ENCODE measurements at places on chromosomes 2 and 18.

- peak; percentile 23 for DNase-seq
Measured at GRCh38 chr2:204261846-204262245, 283.4 kb upstream of the PARD3B start.

DNA sequence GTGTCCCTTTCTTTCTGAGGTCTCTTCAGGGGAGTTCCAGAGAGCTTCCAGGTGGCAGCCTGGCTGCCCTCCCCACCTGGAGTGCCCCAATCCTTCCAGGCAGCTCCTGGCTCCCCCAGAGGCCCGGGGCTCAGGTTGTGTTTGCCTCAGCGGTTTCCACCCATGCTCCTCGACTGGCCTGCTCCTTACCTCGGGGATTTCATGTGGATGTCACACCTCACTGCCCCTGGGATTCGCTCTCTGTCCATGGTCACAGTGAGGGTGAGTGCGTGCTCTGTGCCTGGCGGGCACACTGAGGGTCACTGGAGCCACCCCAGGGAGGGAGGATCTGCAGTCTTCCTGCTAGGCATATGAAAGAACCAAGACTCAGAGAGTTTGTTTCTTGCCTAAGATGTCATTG, 2.1 kb upstream of the TOGARAM2 start:
- no peak for DNase-seq

DNA sequence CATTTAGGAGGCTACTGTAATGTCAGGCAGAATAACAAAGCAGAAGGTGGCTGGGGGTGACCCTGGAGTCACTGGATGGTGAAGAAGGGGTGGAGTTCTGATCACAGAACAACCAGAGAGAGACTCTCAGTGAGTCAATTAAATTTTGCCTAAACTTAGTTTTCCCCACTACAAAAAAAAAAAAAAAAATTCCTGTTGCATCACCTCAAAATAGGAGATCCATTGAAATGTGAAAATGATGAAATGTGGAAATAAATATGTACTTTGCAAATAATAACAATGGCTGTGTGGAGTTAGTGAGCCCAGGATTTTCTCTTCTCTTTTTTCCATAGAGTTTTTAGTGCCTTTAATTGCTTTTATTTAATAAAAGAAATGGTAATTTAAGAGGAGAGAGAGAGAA, 165.5 kb downstream of the GFPT1 start:
- DNase-seq = no peak

GRCh38 chr2:39898934-39899333, 119.9 kb upstream of the THUMPD2 start:
- DNase-seq = no peak

- no peak for DNase-seq
Measured at GRCh38 chr2:152441961-152442360, 107.0 kb downstream of the FMNL2 start.

- no peak for DNase-seq
Measured at GRCh38 chr2:187349326-187349944, 98.6 kb downstream of the CALCRL start.

DNA sequence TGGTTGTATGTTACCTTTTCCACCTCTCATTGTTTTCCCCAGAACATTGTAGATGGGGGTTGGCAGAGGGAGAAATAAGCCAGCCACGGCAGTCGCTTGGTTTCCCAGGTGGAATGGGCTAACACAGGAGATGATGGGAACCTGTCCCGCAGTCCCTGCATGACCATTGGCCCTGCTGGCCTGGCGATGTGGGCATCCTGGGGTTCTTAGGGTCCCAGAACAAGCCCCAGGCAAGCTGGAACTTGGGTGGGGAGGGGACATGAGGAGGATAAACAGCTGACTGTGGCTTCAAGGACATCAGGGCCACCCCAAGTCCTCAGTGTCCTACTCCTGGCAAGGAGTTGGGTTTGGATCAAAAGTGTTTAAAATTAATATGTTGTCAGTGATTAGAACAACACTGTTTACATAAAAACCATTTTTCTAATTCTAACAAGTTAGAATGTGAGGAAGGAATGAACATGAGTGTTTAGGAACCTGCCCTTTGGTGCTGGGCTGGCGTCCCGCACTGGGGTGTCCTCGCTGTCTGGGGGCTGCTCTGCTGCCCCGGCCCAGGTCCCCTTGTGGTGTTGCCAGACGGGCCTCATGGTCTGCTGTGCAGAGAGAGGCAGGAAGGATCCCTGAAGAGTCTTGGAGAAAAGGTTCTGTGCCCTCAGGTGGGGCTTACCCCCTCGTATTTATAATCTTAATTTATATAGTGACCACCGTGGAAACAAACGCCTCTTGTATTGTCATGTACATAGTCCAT, 95.1 kb downstream of the USP40 start:
- DNase-seq = no peak

- no peak for DNase-seq
Measured at GRCh38 chr2:112151271-112151670, 13.1 kb downstream of the FBLN7 start.

GRCh38 chr2:165294912-165295311, 55.7 kb downstream of the SCN2A start:
- no peak for DNase-seq

- no peak for DNase-seq
Measured at GRCh38 chr2:72143441-72144273, 4.0 kb downstream of the CYP26B1 start.

DNA sequence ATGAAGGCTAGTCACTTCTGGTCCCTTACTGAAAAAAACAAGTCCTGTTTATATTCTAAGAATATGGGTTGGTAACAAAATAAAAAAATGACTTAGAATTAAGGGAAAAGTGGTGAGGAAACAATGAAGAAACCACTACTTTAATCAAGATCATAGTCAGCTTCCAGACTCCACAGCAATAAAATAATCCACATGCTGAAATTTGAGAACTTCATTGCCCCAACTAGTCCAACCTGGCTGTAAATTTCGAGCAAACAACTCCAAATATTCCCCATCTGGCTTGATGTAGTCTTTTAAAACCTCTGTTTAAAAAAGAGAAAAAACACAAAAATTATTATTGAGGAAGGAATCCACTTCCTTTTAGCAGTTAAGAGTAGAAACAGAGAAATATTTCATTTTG, 32.5 kb downstream of the METTL4 start:
- DNase-seq = peak; percentile 15

DNA sequence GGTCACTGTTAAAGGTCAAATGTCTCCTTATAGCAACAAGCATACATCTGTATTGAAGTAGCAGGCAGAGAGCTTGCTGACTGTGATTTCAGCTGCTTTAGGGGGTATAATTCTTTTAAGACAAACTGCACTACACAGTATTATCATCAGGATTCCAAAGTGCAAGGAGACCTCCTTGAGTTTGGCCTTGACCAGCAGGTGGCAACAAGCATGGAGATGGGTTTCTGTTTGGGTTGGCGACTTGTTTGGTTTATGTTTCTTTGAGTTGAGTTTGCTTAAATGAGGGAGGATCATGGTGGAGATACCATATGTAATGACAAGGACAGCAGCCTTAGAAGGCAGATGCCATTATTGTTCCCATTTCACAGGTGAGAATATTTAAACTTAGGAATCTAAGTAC, 681.0 kb upstream of the ID2 start:
- no peak for DNase-seq

GRCh38 chr2:64899081-64899865, 89.9 kb upstream of the SLC1A4 start:
- DNase-seq = no peak

DNA sequence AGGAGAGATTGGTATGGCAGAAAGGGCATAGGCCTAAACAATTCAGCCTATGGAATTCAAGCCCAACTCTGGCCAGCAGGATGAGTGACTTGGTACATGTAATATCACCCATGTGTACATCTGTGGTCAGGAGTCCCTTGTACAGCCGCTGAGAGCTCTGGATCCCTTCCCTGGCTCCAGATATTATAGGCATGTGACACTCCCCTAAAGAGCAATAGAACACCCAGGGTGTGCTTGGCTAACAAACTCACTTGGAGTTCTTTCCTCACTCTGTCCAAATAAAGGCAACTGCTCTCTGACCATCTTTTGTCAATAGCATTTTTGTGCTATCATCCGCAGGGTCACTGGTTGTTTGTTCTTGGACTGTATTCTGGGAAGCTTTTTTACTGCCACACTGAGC, 197.4 kb upstream of the NCKAP5 start:
- DNase-seq = no peak

GRCh38 chr2:217247476-217247875, 387.6 kb upstream of the TNP1 start:
- DNase-seq = no peak

- DNase-seq = no peak
Measured at GRCh38 chr2:143087033-143087432, 42.2 kb upstream of the ARHGAP15 start.

GRCh38 chr18:67634631-67635338, 118.3 kb upstream of the DSEL start:
- no peak for DNase-seq

DNA sequence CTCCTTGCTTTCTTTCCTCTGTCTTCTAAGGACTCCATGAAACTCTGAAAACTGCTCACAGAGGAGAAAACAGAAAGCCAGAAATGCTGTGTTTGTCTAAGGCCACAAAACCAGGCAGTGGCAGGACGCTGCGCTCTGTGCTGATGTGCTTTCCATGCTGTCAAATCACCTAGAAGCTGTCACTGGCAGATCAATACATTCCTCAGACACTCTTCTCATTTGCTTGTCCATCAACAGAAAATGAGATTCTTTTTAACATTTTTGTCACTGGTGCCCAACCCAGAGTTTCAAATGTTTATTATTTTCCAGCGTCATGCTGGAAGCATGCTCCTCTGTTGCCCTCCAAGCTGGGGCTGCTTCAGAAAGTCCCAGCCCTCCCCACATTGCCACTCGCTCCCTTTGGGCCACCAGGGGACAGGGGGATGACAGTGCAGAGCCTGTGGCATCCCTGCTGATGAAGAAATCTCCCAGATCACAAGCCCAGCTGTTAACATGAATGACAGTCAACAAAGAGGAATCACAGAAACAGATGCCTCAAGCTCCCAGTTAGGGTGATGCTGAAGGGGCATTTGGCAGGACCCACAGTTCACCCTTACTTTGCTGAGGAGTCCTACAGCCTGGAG, 117.5 kb upstream of the MEIS1 start:
- DNase-seq = no peak

DNA sequence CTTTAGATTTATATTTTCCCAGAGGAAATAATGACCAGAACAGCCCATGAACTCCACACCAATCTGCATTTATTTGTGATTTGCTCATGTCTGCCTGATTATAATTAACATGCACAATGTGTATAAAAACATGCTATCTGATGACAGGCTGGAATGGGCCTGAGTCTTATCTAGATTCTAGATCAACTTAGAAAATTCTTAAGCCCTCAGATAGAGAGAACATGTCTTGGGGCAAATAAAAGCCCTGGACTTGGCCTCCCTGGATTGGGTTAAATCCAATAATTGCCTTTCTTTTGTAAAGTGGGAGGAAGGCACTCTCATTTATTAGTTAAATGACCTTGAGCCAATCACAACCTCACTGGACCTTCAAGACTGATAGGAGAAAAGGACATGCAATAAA, 61.8 kb downstream of the EVA1A start:
- DNase-seq = no peak

GRCh38 chr2:10004401-10004800, 38.9 kb upstream of the KLF11 start:
- DNase-seq = no peak

DNA sequence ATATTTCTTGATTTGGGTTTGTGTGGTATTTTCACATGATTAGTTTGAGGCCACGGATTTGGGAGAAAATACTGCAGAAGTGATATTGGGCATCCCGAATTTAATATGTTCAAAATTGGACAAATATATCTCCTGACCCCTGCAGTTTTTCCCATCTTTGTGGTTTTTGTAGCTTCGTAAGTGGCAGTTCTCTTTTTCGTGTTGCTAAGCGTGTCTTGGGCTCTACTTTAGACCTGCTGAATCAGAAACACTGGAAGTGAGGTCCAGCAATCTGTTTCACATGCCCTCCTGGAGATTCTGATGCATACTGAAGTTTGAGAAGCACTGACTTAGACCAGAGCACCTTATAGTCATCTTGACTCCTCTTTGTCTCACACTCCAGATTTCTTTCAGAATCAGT, 98.3 kb downstream of the EPB41L5 start:
- DNase-seq = no peak

- no peak for DNase-seq
Measured at GRCh38 chr18:813172-814071, 1.4 kb upstream of the YES1 start.

DNA sequence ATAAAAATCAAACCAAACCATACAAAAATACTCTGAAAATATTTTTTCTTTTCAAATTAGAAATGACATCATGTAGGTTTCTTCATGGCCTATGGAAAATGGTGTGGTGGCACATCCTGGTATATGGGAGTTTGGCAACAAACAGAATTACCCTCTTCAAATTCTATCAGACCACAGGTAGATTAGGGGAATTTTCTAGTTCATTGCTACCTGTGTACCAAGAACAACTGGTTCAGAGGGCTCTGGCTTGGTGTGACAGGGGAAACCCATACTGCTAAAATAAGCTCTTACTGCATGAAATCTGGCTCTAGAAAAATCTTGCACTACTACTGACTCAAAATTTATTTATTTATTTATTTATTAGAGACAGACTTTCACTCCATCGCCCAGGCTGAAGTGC, 63.4 kb upstream of the PELI1 start:
- DNase-seq = no peak

DNA sequence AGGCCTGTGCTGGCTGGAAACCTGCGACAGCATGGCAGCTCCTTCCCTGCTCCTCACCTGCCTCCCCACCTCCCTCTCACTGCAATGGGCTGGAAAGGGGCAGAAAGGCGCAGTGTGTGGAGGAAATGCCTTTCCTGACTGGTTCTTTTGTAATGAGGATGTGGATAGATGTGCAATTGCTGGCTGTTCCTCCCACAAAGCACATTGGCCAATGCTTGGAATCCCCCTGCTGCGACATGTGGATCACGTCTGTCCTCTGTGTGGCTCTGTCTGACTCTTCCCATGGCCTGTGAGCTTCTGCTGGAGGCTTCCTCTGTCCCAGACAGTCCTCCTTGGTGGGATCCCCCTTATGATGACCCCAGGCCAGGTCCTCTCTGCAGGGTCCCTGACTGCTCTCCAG, 172.5 kb downstream of the NCK2 start:
- DNase-seq = no peak

DNA sequence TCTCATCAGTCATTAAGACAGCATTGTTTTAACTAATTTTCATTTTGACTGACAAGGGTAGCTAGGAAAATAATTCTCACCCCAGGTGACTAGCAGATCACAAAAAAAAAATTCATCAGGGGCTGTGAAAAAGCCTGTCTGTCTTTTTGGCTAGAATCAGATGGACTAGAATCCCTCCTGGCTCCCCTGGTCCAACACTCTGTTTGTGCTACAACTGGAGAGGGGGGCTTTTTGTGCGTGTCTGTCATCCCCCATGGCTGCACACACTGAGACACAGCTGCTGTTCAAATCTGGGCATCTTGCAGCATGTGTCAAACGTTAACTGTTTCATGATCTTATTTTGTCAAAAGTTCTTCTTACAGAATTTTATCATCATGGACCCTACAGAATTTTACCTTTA, 51.2 kb downstream of the KIAA2012 start:
- peak; percentile 53 for DNase-seq

GRCh38 chr2:147232225-147232669, 612.6 kb upstream of the ACVR2A start:
- no peak for DNase-seq

DNA sequence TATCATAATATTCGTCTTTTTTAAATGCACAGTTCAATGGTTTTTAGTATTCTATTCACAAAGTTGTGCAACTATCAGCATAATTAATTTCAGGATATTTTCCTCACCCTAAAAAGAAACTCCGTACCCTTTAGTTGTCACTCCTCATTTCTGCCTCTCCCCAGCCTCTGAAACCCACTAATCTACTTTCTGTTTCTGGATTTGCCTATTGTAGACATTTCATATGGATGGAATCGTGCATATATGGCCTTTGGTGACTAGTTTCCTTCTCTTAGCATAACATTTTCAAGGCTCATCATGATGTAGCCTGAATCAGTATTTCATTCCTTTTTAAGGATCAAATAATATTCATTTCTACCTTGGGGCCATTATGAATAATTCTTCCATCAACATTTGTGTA, 18.5 kb downstream of the NEURL3 start:
- DNase-seq = no peak

All from NCI-H1694 treated with DMSO at 0.1 percent for 48 hours (cell line).